Activated T-cell treated with anti-CD3 and anti-CD28 coated beads, Interleukin-2, amount 50 U/mL, for 1 hour (primary cell): ENCODE measurements at places on chromosomes 6 and 20.

DNA sequence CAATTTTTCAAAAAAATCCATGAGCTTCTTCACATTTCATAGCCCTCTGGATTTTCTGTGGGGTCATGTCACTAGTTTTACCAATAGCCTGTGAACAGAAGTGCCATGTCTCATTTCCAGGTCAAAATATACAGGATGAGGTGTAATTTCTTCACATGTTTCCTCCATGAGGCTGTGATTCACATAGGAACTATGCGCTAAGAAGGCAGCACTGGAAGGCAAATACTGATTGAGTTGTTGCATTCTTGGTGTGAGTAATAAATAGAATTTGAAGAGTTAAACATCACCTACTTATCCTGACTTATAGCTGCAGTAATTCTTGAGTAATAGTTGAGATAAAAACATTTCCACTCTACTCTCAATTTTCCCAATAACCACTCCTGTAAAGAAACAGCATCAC is 442.3 kb downstream of the HAO1 start:
- DNase-seq: no peak

- no peak for DNase-seq
Measured at GRCh38 chr6:115717472-115717871, 343.2 kb downstream of the FRK start.

DNA sequence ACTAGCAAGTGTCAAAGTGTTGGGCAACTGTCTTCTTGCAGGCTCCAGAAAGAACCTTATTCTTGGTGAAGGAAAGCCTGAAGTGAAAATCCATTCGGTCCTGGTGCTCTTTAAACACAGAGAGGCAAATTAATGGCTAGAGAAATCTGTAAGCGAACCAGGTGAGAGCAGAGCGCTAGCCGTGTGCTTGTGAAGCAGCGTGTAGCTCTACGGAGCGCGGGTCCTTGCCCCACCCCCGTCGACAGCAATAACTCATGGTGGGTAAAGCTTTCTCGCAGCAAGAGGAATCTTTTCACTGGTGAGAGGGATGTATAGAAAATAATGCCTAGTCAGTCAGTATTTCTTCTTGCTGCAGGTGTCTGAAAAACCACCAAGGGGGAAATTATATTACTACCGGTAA is 37.0 kb upstream of the EMILIN3 start:
- no peak for DNase-seq

GRCh38 chr20:51797357-51798025 is 4.8 kb downstream of the SALL4 start:
- no peak for DNase-seq

DNA sequence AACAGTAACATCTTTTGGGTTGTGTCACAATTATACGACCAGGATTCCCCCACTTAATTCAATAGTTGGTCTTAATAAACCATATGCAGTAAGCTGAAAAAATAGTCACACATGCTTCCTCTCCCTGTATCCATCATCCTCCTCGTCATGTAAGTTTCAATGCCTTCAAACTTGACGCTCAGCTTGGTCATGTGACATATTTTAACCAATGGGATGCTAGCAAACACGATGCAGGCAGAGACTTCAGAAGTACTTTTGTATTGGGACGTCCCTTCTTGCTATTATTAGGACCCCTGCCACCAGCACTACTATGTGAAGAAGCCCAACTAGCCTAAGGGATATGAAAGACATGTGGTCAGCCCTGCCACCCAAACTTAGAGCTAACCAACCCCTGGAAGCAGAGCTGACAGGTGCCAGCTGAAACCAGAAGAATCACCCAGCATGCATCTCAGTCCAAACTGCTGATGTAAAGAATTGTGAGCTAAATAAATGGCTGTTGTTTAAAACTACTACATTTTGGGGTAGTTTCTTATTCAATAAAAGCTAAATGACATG is 49.3 kb downstream of the CGA start:
- DNase-seq: no peak

DNA sequence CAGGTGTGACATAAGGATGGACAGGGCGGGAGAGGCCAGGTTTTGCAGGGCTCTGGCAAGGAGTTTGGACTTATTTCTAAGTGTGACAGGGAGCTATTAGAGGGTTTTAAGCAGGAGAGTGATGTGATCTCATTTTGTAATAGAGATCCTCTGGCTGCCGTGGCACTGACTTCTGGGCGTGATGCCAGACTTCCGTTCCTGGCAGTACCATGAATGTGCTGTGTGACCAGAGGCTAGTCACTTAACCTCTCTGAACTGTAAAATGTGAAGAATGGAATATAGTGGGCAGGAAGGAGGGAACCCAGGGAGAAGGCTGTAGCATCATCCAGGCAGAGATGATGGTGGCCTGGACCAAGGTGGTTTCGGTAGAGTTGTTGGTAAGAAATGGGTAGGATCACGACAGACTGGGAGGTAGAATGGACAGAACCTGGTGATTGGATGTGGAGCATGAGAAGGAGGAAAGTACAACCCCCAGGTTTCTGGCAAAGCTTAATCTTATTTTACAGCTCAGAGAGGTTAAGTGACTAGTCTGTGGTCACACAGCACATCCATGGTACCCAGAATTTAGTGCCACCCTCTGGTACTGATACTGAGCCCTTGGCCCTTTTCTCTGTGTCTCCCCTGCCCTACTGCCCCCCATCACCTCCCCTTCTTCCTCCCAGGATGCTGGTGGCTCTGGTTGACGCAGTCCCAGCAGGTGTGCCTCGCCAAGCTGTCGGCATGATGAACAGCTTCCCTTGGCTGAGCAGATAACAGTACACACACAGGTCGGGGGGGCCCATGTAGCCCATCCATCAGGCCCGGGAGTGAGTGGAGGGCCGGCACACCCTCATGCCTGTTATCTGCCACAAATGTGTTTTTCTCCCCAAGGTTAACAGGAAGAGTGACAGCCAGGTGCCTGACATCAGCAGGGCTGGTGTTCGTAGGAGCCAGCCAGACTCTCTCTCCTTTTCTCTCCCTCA is 52.9 kb upstream of the CTNNBL1 start:
- DNase-seq: no peak

- no peak for DNase-seq
Measured at GRCh38 chr6:11625302-11625701, 87.8 kb downstream of the TMEM170B start.

GRCh38 chr20:10594296-10594868 is 79.4 kb downstream of the JAG1 start:
- DNase-seq: no peak

GRCh38 chr6:134550604-134551003 is 232.7 kb upstream of the SGK1 start:
- DNase-seq: no peak

DNA sequence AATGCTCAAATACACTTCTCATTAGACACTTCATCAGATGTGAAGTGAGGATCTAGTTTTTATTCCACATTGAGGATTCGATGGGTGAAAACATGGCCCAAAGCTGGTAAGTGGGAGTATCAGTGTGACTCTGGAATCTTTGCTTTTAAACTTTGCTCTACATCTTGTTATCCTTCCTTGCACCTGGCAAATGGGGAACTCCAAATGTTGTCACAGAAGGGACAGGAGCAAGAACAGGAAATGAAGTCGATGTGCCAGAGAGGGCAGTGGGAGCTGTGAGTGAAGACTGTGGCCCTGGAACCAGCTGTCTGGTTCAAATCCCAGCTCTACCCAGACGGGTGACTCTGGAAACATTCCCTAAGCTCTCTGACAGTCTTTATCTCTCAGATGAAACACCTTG is 86.7 kb upstream of the AGPAT4 start:
- DNase-seq: no peak

GRCh38 chr6:102981490-102982015 is 1588.0 kb downstream of the GRIK2 start:
- DNase-seq: no peak

DNA sequence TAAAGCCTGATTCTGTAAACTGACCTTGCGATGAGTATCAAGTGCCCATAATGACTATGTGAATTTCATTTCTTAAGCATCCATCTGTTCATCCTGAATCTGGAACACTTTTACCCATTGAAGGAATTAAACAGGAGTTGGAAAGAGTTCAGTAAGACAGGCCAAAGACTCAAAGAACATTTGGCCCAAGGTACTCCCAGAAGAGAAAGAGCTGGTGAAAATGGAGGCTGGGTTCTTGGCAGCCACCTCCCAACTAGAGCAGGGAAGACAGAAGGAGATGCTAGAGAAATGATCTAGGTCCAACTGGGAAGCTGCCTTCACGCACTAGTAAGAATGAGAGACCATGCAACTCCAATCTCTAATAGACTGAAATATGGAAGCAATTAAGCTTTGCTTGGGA is 290.8 kb upstream of the RNF24 start:
- DNase-seq: no peak

- DNase-seq: no peak
Measured at GRCh38 chr20:8545212-8545611, 413.1 kb downstream of the PLCB1 start.

- DNase-seq: no peak
Measured at GRCh38 chr6:130503146-130503545, 137.3 kb downstream of the TMEM200A start.

GRCh38 chr6:11785415-11785773 is 6.8 kb upstream of the ADTRP start:
- no peak for DNase-seq

DNA sequence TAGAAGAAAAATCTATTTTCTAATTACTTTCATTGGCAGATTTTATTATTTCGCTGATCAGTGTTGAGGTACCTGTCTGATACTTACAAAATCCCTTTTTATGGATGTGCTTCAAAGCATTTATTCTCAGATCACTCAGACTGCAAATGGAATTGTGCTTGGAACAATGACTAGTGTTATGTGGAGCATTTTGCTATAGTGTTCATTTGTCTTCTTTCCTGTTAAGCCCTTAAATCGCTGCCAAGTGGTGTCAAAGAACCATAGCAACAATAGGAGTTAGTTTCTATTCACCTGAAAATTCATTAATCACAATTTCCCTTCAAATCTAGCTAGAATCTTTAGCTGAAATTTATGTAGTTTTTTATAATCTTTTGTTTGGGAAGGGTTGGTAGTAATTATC is 29.8 kb downstream of the SMPDL3A start:
- no peak for DNase-seq

DNA sequence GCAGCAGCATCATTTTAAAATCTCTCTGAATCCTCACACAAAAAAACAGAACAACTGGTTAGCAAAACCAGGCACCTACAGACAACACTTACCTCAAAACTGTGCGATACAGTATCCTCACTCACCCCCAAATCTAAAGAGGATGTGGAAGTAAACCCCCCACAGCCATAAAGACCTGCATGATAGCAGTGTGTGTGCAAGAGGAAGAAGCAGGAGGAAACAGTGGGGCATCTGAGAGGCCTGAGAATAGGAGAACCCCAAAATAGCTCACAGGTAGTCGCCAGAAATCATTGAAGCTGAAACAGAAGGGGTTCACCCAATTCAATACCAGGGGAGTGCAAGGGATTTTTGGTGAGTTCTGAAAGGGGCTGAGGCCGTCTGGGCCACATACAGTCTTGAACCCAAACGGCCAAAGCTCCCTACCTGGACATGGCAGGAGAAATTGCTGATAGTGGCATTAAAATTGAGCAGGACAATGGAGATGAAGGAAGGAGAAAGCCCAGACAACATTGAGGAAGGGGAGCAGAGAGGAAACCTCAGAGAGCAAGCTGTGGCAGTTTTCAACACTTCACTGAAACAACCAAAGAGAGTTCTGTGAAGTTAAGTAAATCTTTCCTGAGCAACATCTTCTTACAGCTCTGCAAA is 129.7 kb downstream of the FIG4 start:
- no peak for DNase-seq

GRCh38 chr6:13488015-13488895 is 855 bp upstream of the GFOD1 start:
- peak; percentile 26 for DNase-seq

- no peak for DNase-seq
Measured at GRCh38 chr6:126056355-126057004, 70.1 kb downstream of the TRMT11 start.

DNA sequence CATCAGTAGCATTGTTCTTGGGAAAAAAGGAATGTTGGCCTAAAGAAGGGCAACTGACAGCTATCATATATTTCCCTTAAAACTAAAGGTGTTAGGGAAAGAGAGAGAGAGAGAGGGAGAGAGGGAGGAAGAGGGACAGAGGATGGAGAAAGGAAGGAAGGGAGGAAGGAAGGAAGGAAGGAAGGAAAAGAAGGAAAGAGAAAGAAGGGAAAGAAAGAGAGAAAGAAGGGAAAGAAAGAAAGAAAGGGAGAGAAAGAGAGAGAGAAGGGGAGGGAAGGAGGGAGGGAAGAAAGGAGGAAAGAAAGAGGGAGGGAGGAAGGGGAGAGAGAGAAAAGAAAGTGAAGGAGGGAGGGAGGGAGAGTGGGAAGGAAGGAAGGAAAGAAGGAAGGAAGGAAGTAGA is 37.7 kb upstream of the ADGRF5 start:
- DNase-seq: no peak

DNA sequence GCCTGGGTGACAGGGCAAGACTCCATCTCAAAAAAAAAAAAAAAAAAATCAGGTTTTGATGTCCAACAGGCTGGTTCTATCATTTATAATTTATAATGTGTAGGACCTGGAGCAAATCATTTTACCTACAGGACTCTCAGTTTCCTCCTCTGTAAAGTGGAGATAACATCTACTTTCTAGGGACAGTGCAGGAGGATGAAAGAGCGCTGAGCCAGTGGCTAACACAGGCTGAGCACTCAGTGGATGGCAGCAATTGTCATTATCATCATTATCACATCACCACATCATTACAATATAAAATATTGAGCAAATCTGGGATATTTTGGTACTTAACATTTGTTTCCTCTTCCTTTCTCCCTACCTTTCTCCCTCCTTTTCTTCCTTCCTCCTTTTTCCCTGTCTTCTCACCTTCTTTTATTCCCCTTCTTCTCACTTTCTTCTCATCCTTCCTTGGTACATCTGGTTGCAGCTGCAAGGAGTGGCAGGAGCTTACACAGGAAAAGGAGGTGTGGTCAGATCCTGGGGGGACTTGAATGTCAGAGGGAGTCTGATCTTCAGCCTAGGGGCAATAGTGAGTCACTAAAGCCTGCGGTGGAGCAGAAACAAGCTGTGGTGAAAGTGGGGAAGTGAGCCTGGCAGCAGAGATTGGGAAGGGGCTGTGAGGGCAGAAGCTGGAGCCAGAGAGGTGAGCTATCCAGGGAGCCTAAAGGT is 24.6 kb upstream of the CTNNBL1 start:
- DNase-seq: no peak

- no peak for DNase-seq
Measured at GRCh38 chr6:70673601-70674000, 5.9 kb downstream of the SMAP1 start.

- DNase-seq: no peak
Measured at GRCh38 chr6:42013134-42013516, 37.2 kb upstream of the TAF8 start.

DNA sequence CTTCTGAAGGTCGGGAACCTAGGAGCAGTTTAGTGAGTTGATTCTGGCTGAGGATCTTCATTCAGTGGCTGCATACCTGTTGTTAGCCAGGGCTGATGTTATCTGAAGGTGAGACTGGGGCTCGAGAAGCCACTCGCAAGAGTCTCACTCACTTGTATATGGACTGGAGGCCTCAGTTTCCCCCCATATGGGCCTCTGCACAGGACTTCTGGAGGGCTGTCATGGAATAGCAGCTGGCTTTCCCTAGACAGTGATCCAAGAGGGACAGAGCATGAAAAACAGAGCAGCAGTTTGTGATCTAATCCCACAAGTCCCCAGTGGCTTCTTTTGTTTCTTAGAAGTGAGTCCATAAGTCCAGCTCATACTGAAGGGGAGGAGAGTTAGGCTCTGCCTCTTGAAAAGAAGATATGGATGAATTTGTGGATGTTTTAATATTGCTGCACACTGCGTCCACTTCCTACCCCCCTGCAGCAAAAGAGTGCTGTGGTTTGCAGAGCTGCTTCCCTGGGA is 623.4 kb downstream of the CDH26 start:
- DNase-seq: no peak

- DNase-seq: no peak
Measured at GRCh38 chr20:34753706-34754461, 49.7 kb downstream of the TP53INP2 start.
